Activated naive CD4-positive, alpha-beta T cell (primary cell): ENCODE measurements at places on chromosomes 13 and 19.

- no peak for DNase-seq
Observed at GRCh38 chr19:49224879-49225278, 67.3 kb downstream of the TRPM4 start.

DNA sequence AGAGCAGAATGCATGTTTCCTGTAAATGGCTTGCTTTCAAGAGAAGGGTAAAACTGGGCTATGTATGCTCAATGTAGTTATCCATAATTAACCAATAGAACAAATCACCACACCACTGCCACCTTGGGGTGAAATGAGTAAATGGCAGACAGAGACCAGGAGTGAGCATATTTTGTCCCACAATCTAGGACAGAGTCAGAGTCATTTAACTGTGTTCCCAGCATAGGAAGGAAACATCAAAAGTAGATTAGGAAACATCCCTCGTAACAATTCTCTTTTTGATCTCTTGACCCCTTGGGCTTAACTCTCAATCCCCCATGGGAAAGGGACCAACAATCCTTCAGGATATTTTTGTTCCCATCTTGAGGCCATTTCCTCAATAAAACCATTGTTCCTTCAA lies 224.8 kb downstream of the NHLRC3 start:
- no peak for DNase-seq

- no peak for DNase-seq
Observed at GRCh38 chr19:47414469-47414868, 4.9 kb downstream of the MEIS3 start.

GRCh38 chr19:17751912-17752273 lies 616 bp downstream of the FCHO1 start:
- DNase-seq, result no peak

DNA sequence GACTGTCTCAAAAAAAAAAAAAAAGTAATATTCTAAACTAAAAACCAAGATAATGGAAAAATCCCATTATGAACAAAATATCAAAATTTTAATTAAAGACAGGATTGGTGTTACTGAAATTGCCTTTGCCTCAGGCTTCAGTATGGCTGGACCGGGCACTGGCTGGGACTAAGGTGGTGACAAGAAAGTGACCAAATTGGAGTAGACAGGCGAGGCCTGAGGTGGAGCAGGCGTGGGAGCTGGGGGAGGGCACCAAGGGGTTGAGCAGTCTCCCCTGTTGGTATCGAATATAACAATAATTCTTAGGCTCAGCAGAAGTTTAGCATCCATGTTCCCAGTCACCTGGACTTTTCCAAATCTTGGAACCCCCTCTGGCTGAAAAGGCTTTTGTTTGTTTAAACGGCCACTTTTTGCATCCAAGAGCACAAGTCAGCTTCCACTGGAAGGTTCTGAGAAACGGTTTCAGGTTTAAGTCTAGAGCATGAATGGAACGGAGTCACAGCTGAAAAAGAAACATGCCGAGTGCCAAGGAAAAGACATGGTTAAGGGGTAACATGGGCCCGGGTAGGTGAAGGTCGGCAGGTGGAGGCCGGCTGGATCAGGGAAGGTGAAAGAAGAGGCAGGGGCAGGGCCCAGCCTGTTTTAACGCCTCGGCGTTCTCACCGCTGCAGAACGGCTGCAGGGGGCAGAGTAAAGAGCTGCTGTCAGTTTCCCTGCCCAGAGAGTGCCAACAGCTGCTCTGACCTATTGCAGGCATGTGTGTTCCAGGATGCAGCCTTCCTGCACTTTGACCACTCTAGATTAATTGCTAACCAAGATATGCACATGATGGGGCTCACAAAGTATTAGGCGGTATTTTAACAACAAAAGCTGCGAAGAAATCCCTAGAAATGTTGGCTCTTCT lies 104.4 kb downstream of the TM9SF2 start:
- DNase-seq, result no peak

- no peak for DNase-seq
Observed at GRCh38 chr19:47002853-47003610, 16.6 kb upstream of the NPAS1 start.

DNA sequence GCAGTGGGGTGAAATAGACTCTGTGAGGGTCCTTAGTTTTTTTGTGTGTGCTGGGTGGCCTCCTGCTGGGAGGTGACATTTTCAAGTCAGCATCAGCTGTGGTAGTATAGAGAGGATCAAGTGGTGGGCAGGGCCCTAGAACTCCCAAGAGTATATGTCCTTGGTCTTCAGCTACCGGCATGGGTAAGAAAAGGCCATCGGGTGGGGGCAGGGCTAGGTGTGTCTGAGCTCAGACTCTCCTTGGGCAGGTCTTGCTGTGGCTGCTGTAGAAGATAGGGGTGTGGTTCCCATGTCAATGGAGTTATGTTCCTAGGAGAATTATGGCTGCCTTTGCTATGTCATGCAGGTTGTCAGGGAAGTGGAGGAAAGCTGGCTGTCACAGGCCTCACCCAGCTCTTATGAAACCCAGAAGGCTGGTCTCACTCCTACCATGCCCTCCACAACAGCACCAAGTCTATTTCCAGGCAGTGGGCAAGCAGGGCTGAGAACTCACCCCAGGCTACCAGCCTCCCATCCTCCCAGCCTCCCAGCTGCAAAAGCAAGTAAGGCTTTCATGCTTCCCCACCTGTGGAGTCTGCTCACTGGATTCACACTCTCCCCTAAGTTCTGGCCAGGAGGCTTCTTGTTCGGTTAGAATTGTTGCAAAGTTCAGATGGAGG lies 130.6 kb upstream of the SOX1 start:
- DNase-seq, result no peak

DNA sequence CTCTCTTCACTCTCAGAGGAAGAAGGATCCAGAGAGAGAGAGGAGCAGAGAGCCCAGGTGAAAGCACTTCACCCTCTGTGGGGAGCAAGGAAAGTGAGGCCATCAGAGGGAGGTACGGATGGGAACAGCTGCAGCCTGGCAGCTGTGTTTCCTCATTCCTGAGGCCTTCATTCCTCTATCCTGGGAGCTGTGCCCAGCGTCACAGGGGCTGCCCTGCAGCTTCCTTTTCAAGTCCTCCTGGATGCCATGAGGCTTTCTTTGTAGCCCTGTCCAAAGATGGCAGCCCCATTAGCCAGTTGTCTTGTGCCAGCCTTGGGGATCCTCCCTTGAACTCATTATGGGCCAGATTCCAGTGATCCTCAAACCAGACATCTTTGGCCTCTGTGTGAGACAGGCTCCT lies 76.8 kb upstream of the PCDH8 start:
- DNase-seq, result no peak

GRCh38 chr19:6020166-6020882 lies 42.4 kb upstream of the RANBP3 start:
- no peak for DNase-seq

GRCh38 chr19:33349319-33350289 lies 23.9 kb upstream of the CEBPG start:
- DNase-seq, result no peak

DNA sequence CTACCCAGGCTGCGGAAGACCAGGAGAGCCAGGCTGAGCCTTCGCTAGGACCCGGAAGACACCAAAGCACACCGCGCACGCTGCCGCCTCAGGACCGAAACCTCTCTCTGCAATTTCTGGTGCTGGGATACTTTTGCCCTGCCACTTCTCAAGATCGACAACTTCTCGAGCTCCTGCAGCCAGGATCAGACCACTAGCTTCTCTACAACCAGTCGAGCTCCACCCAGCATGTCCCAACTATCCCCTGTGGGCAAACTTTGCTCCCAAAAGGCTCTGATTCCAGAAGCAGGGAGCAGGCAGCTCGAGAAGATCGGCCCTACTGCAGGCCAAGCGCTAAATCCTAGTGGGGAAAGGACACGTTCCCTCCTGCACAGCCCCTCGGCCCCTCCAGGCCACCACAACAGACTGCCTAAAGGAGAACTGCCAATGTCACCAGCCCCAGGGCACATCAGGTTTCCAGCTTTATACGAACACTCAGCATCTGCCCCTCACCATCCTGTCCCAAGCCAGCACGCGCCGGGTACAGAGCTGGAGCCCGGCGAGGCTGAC lies 979 bp downstream of the AKAP8 start:
- DNase-seq, result no peak

- DNase-seq, result no peak
Observed at GRCh38 chr13:60463787-60464186, 66.8 kb downstream of the TDRD3 start.

DNA sequence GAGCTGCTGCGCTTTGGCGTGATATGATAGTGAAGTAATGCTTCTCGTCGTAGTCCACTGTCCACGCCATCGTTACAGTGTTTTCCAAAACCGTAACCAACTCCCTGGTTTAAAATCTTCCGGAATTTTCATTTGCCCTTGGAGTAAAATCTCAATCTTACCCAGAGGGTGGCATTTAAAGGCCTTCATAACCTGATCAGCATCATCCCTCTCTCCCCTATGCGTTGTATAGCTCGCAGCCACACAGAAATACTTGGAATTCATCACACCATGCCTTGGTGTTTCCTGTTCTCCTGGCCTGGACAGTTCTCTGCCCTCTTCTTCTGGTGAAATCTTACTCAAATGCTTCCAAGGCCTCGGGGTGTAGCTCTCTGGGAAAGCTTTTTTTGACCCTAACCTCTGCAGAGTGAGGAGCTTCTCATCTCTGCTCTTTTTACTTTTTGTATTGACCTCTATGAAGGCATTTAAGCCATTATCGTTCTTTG lies 839 bp downstream of the MPHOSPH8 start:
- DNase-seq, result no peak

GRCh38 chr13:103012646-103013045 lies 53.6 kb downstream of the SLC10A2 start:
- DNase-seq, result no peak

- DNase-seq, result no peak
Observed at GRCh38 chr19:54659300-54659699, 3.5 kb upstream of the LILRB4 start.

GRCh38 chr19:49629659-49630058 lies 10.3 kb downstream of the RRAS start:
- DNase-seq, result no peak

GRCh38 chr19:43799502-43800142 lies 2.6 kb downstream of the LYPD5 start:
- no peak for DNase-seq

- no peak for DNase-seq
Observed at GRCh38 chr19:15318241-15318691, 14.1 kb downstream of the BRD4 start.

- no peak for DNase-seq
Observed at GRCh38 chr19:51127755-51128154, 3.0 kb downstream of the SIGLEC9 start.

DNA sequence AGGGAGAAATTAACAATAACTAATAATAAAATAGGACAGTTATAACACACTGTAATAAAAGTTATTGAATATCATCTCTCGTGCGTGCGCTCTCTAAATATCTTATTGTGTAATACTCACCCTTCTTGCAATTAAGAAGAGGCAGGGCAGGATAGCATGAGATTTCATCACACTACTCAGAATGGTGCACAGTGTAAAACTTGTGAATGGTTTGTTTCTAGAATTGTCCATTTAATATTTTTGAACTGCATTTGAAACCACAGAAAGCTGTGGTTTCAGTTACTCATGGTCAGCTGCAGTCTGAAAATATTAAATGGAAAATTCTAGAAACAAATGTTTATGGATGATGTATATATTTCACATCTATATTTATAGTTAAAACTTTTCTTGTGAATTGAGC lies 161.1 kb downstream of the DCT start:
- DNase-seq, result no peak
